CD14-positive monocyte (primary cell): ENCODE measurements at places on chromosomes 11 and 22.
A peak's percentile ranks its signal among the peaks of the same experiment; 100 is the strongest.

DNA sequence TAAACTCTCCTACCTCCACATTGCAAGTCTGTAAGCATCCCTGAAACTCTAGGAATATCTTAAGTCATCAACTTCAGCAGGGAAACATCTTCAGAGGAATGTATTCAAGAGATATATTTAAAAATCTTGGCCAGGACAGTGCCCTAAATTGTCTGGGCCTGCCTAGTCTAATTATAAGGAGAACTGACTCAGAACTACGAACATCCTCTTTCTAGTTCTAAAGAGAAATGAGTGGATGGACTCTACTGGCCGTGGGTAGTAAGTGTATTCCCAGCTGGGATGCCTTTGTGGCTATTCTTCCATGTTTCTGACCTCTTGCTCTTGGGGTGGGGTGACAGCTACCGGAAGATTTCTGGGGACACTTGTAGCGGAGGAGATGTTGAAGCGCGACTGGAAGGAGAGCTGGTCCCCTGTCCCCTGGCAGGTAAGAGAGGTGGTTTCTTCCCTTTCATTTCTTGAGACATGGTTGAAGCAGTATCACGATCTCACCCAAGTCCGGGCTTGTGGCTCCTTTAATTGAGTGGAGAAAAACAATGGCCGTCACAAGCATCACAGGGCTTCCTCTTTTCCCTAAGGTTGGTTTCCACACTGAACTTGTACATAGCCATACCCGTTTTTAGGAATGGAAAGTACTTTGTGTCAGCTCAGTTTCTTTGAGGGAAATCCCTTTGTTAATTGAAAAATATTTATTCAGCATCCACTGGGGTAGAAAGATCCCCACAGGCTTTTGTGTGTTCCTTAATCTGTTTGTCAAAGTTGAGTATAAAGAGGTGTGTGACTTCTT, 97.7 kb upstream of the SORL1-AS1 start:
- DNase-seq = no peak
- no peaks in the 10 kb centered on the region for H3K27me3 ChIP-seq

DNA sequence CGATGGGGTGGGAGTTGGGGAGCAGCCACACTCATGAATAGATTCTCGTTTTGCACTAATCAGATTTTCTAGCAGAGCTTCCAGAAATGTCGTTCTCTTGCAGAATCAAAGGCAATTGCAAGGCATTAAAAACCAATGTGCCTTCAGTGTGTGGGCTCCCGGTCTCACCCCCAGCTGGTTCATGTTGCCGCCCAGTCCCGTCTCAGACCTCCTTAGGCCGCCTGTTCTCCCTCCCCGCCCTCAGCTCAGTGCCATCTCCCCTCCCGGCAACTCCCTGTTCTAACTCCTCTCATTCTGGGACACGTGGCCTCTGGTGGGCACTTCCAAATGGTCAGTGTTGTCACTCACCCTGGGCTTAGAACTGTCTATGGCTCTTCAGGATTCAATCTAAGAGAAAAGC, 42.5 kb upstream of the SMIM38 start:
- no peaks in the 10 kb centered on the region for H3K4me1 ChIP-seq
- no peak for DNase-seq
- H3K4me3 ChIP-seq = no peak overlapping the region
- no peaks in the 10 kb centered on the region for H3K27me3 ChIP-seq
- H3K36me3 ChIP-seq = no peaks in the 10 kb centered on the region

DNA sequence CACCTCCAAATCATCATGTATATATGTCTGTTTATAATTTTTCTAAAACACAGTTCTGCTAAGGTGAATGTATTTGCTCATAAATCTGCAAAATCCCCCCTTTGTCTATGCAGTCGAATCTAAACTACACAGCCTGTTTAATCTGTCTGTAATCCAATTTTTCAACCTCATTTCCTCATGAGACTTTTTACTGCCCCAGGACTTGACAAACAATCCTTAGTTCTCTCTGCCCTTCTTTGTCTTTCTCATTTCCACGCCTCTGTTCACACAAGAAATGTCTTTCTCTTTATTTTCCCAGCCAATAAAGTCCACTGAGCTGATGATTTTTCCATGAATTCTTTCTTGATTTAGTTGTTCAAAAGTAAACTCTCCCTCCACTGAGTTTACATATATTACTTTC, 1154.3 kb downstream of the FAM181B start:
- no peaks in the 10 kb centered on the region for H3K27me3 ChIP-seq
- no peak for DNase-seq
- H3K4me1 ChIP-seq = no peaks in the 10 kb centered on the region
- no peak overlapping the region for H3K4me3 ChIP-seq

GRCh38 chr11:298406-299065, 790 bp downstream of the IFITM5 start:
- H3K4me3 ChIP-seq = no peak overlapping the region
- DNase-seq = no peak
- no peaks in the 10 kb centered on the region for H3K36me3 ChIP-seq
- H3K27ac ChIP-seq = no peak overlapping the region

GRCh38 chr11:97965849-97966646, 1054.7 kb upstream of the CNTN5 start:
- no peak for DNase-seq
- H3K27ac ChIP-seq = no peak overlapping the region
- H3K4me3 ChIP-seq = no peak overlapping the region
- H3K4me1 ChIP-seq = no peaks in the 10 kb centered on the region

DNA sequence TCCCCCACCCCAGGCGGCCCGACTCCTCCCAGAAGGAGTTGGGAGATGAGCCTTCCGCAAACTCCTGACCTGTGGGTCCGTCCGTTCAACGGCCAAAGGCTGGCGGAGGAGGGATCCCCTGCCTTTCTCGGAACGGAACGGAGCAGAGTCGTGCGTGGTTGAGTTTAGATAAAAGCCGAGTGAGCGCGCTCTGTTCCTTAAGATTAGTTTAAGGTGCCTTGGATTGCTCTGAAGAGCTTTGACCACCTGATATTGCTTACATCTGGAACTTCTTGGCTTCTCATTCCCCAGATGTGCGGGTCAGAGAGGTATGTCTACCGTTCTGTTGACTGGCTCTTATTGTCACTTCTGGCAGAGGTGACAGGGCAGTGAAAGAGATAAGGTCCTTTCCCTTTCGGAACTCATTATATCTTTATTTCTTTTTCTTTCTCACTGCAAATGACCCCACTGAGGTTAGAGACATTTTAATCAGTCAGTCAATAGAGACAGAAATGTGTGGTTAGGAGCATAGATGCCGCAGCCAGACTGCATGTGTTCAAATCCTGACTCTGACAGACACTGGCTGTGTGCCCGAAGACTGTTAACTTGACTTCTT, at the start of gene TRIM6:
Gene TRIM6, plus strand, starts transcription at position 31 of the 595 bp plus-strand sequence. Its CDS starts 261 bp downstream, at position 292.
- peak within 1 kb of the TSS; percentile 57 for H3K4me3 ChIP-seq
- DNase-seq = peak; percentile 35
- H3K4me1 ChIP-seq = no peaks in the 10 kb centered on the region
- H3K27ac ChIP-seq = no peak within 1 kb of the TSS

- H3K36me3 ChIP-seq = no peaks in the 10 kb centered on the region
- H3K4me3 ChIP-seq = no peak overlapping the region
These were observed 122.5 kb downstream of the SERGEF start for GRCh38 chr11:17890325-17890724.

GRCh38 chr11:76782531-76783293, 444 bp upstream of the TSKU start:
- no peak for DNase-seq
- peaks cover 94% of the 10 kb centered on the region for H3K27me3 ChIP-seq
- H3K4me1 ChIP-seq = peaks cover 15% of the 10 kb centered on the region
- peak overlapping the region; percentile 69 for H3K4me3 ChIP-seq
- H3K27ac ChIP-seq = no peak overlapping the region
- no peaks in the 10 kb centered on the region for H3K36me3 ChIP-seq

- no peak overlapping the region for H3K27ac ChIP-seq
- no peak for DNase-seq
- no peaks in the 10 kb centered on the region for H3K4me1 ChIP-seq
- no peak overlapping the region for H3K4me3 ChIP-seq
These were observed 191.0 kb upstream of the LARGE1 start for GRCh38 chr22:34111210-34111824.

DNA sequence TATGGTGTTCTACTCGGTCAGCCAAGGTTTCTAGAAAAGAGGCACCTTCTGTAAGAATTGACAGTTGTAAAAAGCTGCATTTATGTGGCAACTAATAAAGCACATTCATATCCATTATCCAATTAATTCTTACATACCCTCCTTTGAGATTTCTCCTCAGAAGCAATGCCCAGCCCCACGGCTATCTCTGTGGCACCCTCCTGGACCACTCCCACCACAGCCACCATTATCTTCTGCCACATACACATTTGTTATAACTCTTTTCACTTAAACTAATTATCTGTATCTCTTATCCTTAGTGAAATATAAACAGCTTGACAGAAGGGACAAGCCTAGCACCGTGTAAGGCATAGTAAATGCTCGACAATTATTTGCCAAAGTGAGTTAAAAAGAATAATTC, 48.5 kb downstream of the PAK1 start:
- H3K4me3 ChIP-seq = no peak overlapping the region
- no peak overlapping the region for H3K27ac ChIP-seq
- H3K36me3 ChIP-seq = no peaks in the 10 kb centered on the region
- no peak for DNase-seq
- peaks cover 12% of the 10 kb centered on the region for H3K4me1 ChIP-seq
- no peaks in the 10 kb centered on the region for H3K27me3 ChIP-seq

DNA sequence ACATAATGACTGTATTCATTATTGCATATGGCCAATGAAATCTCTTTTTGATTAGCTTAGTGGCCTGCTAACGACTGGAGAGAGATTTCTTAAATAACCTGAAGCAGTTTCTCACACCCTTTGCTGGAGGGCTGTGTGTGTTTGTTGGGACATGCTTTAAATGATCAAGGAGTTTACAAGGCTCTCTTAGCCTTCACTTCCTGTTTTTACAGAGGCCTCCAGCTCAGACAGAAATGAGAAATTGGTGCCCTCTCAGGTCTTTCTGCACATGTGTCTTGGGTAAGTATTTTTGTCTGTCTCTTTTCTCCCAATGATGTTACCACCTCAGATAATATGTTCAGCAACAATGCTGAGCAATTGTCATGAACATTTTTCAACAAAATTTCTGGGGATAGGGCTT, 884.4 kb upstream of the CNTN5 start:
- no peaks in the 10 kb centered on the region for H3K27me3 ChIP-seq
- no peaks in the 10 kb centered on the region for H3K36me3 ChIP-seq
- DNase-seq = no peak
- no peaks in the 10 kb centered on the region for H3K4me1 ChIP-seq
- H3K27ac ChIP-seq = no peak overlapping the region
- H3K4me3 ChIP-seq = no peak overlapping the region

DNA sequence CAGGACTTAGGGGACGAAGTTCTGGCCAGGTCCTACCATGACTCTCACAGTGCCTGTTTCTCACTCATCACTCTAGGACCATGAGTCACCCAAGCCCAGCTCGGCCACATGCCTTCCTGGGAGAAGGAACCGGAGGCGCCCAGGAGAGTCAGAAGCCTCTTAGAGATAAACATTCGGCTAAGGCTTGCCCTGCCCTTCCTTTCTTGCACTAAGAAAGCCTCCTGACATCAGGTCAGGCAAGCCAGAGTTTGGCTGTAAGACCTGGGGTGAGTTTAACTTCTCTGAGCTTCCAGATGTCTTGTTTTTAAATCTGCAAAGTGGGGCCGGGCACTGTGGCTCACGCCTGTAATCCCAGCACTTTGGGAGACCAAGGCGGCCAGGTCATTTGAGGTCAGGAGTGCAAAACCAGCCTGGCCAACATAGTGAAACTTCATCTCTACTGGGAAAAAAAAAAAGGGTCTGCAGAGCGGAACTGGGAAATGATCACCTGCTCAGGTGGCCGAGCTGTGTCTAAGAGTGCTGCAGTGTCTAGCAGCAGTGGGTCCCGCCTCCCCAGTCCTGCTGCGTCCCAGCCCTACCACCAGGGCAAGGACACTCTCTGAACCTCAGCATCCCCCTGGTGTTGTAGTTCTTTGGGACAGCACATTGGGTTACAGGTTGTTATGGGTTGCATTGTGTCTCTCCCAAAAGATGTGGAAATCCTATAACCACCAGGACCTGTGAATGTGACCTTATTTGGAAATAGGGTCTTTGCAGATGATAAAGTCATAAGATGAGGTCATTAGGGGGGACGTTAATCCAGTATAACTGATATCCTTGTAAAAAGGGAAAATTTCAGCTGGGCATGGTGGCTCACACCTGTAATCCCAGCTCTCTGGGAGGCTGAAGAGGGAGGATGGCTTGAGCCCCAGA, 1.8 kb upstream of the CARS1 start:
- peaks cover 5% of the 10 kb centered on the region for H3K36me3 ChIP-seq
- H3K27ac ChIP-seq = no peak overlapping the region
- no peaks in the 10 kb centered on the region for H3K27me3 ChIP-seq
- no peak overlapping the region for H3K4me3 ChIP-seq

DNA sequence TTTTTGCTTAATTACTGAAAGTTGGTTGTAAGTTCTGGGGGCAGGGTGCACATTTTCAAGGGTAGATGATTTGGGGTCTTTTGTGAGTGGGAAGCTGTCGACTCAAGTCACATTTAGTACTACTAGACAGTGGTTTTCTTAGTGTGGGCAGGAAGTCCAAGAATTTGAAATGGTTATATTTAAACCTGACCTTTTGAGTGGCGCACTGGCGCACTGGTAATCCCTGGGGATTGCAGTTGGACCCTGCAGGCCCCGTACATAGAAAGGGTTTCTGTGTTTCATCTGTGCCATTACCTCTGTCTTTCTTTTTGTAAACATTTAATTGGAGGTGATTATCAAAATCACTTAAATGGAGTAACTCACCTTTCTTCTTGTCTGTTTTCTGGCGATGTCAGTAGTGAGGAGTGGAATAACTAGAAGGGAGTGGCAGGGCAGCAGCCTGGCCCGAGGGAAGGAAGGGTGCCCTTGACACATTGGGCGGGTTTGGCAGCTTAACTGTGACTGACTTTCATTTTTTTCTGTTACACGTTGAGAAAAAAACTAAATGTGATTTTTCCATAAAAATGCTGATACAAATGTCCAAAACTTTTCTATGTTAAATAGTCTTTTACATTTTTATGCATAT, 101.8 kb upstream of the GAL start:
- DNase-seq = no peak
- no peaks in the 10 kb centered on the region for H3K4me1 ChIP-seq
- H3K27me3 ChIP-seq = no peaks in the 10 kb centered on the region
- no peak overlapping the region for H3K4me3 ChIP-seq

DNA sequence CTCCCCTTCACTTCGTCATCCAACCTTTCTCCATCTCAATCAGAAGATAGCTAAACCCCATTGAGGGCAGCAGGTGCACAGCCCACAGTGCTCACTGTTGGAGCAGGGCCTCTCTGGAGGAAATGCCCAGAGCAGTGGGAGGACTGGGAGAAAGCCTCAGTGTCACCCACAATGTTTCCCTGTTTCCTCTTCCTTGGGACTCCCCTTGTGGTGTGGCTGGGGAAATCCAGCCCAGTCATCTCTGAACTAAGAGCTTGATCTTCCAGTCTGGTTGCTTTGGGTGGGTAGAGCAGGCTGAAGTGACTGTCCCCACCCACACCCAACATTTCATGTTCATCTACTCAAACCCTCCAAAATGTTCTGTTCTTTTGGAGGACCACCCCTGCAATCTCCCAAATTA, 29.8 kb upstream of the EED start:
- H3K4me1 ChIP-seq = peaks cover 19% of the 10 kb centered on the region
- no peak overlapping the region for H3K27ac ChIP-seq
- no peak overlapping the region for H3K4me3 ChIP-seq
- no peaks in the 10 kb centered on the region for H3K36me3 ChIP-seq

- no peak overlapping the region for H3K27ac ChIP-seq
- DNase-seq = no peak
- peaks cover 37% of the 10 kb centered on the region for H3K4me1 ChIP-seq
- peaks cover 31% of the 10 kb centered on the region for H3K36me3 ChIP-seq
- no peaks in the 10 kb centered on the region for H3K27me3 ChIP-seq
These were observed 1.4 kb downstream of the PATZ1 start for GRCh38 chr22:31344578-31345330.
